Muscle of leg (tissue), 16 donors: ENCODE measurements at places on chromosomes 3 and 15. TPM values are rescaled to one million over a fixed set of nuclear protein-coding genes. Genes with fewer than 3 reads are reported as not detected.

IL17RE gene
- total RNA-seq, result 1.0 TPM

TJP1 gene
- total RNA-seq, result 36.0 TPM

KBTBD13 gene
- total RNA-seq, result 1.6 TPM

PROS1 gene
- 22.5 TPM for total RNA-seq

GPR160 gene
- total RNA-seq, result 1.2 TPM

DNA sequence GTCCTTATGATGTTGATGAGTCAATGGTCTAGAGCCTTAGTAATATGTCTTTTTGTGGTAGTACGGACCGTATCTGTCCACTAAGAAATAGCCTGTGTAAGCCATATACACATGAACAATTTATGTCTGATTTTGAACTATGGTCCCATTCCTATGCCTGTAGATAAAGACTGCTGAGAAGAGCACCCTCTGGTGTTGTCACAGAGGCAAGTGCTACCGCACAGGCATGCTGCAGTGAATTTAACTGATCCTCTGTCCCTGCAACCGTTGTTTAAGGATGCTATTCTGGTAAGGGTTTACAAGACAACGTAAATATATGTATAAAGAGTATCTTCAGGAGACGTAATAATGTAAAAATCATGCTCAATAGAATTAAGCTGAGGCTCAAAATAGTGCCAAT is 170.7 kb downstream of the UBE3A start:
- no peak for DNase-seq
- H3K27ac ChIP-seq, result no peak overlapping the region
- H3K36me3 ChIP-seq, result no peaks in the 10 kb centered on the region

DNA sequence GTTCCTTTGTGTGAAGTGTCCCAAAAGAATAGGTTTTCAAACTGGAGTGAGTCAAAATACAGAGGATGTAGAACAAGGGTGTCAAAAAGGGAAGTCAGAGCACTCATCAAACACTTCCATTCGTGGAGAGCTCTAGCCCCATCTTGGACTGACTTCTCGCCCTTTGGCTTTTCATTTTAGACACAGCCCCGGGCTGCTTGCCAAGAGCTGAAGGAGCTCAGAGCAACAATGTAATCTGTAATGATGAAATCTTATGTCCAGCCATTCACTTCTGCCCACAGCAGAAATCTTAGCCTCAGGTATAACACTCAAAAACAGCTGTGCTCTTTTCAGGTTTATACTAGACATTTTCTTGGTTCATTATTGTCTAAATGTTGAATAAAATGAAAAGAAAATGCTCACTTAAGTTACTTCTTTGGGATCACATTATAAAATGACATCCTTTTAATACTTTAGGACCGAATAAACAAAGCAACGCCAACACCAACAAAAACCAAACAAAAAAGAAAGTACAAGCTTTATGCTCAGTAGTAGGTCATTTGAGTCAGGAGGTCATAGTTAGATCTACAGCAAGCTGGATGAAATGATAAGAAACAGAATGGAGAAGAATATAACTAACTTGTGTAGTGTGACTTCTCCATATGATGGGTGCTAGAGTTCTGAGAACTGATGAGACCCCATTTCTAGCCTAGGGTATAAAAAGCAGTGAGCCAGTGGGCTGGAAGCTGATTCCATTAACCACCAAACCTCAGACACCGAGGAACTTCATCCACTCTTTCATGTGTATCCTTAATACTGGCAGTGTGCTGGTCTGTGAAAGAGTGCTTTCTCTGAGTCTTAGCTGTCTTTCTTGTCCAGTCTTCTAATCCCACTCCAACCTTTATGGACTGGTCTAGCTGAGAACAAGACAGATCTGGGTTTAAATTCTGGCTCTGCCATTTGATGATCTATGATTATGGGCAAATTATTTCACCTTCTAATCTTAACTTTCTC is 131.8 kb upstream of the SLC7A14 start:
- no peaks in the 10 kb centered on the region for H3K27me3 ChIP-seq
- no peak overlapping the region for H3K27ac ChIP-seq
- no peaks in the 10 kb centered on the region for H3K36me3 ChIP-seq
- no peaks in the 10 kb centered on the region for H3K4me1 ChIP-seq
- no peak for DNase-seq

GRCh38 chr3:66495668-66496045 is 5.2 kb downstream of the LRIG1 start:
- H3K27ac ChIP-seq, result peak overlapping the region; percentile 1
- no peaks in the 10 kb centered on the region for H3K27me3 ChIP-seq
- no peaks in the 10 kb centered on the region for H3K36me3 ChIP-seq
- H3K4me3 ChIP-seq, result no peak overlapping the region

DNA sequence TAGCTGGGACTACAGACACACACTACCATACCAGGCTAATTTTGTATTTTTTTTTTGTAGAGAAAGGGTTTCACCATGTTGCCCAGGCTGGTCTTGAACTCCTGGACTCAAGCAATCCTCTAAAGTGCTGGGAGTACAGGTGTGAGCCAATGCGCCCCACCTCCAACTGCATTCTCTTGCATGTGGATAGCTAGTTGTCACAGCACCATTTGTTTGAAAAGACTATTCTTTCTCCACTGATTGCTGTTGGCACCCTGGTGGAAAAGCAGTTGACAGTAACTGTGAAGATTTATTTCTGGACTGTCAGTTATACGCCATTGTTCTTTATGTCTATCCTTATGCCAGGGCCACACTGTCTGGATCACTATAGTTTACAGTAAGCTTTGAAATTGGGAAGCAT is 303.9 kb downstream of the ADAMTS17 start:
- DNase-seq, result no peak
- no peaks in the 10 kb centered on the region for H3K36me3 ChIP-seq
- no peak overlapping the region for H3K4me3 ChIP-seq

DNA sequence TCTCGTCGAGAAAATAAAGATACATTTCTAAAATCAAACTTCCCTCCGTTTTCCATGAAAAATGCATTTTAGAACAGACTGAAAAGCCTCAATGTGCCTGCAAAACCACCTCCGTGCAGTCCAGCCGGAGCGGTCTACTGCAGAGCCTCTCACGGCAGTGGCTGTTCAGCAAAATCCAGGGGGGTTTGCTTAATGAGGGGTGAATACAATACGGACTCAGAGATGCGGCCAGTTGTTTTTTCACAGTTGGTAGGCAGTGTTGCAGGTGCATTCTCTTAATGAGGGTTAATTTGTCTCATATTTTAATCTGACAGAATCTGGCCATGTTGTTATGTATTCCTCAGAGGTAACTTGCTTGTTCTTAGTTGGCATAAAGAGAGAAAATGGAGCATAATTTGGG is 223.0 kb downstream of the EBLN2 start:
- no peak overlapping the region for H3K27ac ChIP-seq
- no peak overlapping the region for H3K4me3 ChIP-seq
- no peak for DNase-seq
- no peaks in the 10 kb centered on the region for H3K36me3 ChIP-seq
- H3K27me3 ChIP-seq, result no peaks in the 10 kb centered on the region

- peaks cover 14% of the 10 kb centered on the region for H3K4me1 ChIP-seq
- no peak overlapping the region for H3K4me3 ChIP-seq
- DNase-seq, result no peak
- H3K27me3 ChIP-seq, result peaks cover 25% of the 10 kb centered on the region
- H3K27ac ChIP-seq, result no peak overlapping the region
Measured at GRCh38 chr15:31390777-31391486, 64.3 kb downstream of the KLF13 start.

GRCh38 chr3:159652452-159652851 is 336.2 kb upstream of the IL12A start:
- no peak overlapping the region for H3K27ac ChIP-seq
- no peaks in the 10 kb centered on the region for H3K4me1 ChIP-seq
- no peaks in the 10 kb centered on the region for H3K27me3 ChIP-seq
- no peak for DNase-seq
- H3K4me3 ChIP-seq, result no peak overlapping the region

DNA sequence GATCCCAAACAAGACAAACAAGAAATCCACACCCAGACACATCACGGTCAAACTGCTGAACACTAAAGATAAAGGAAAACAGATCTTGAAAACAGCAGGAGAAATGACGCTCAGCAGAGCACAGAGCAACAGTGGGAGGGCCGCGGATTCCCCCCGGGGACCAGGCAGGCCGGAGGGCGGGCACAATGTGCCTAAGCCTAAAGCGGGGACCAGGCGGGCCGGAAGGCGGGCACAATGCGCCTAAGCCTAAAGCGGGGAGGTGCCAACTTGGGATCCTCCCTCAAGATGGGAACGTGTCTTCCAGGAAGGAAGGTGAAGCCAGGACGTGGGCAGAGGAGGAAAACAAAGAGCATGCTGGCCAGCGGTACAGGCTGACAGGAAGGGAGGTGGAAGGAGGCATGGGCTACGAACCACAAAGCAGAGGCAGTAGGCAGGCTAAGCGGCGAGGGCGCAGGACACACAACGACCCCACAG is 31.1 kb downstream of the CYFIP1 start:
- peaks cover 31% of the 10 kb centered on the region for H3K4me1 ChIP-seq
- no peaks in the 10 kb centered on the region for H3K27me3 ChIP-seq
- H3K4me3 ChIP-seq, result peak overlapping the region; percentile 26
- peak overlapping the region; percentile 64 for H3K27ac ChIP-seq

DNA sequence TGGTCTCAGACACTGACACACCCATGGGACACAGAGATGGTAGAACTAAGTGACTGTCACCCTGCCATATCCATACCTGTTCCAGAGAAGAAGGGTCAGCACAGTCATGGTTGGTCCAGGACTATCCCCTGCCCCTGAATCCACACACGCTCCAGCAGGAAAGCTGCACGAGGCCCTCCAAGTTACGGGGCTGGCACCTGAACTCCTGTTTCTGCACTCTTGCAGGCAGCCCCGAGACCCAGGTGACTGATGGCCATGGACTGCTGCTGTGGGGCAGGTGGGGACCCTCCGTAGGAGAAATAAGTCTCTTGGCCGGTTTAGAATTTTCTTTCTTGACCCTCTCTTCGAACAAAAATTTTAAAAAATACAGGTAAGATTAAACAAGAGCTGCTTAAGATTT is 30.6 kb downstream of the CHDH start:
- no peaks in the 10 kb centered on the region for H3K27me3 ChIP-seq
- DNase-seq, result no peak
- no peaks in the 10 kb centered on the region for H3K36me3 ChIP-seq
- H3K27ac ChIP-seq, result no peak overlapping the region
- H3K4me3 ChIP-seq, result no peak overlapping the region
- H3K4me1 ChIP-seq, result peaks cover 10% of the 10 kb centered on the region

- H3K4me1 ChIP-seq, result no peaks in the 10 kb centered on the region
- peak; percentile 7 for DNase-seq
- H3K4me3 ChIP-seq, result no peak within 1 kb of the TSS
- no peaks in the 10 kb centered on the region for H3K27me3 ChIP-seq
Measured at GRCh38 chr3:122324871-122325323, at the start of gene CSTA. Gene CSTA (plus strand): TSS chr3:122325248. CDS start chr3:122325293, 45 bp downstream.

- no peak overlapping the region for H3K27ac ChIP-seq
- no peak overlapping the region for H3K4me3 ChIP-seq
- H3K27me3 ChIP-seq, result no peaks in the 10 kb centered on the region
- no peaks in the 10 kb centered on the region for H3K36me3 ChIP-seq
- no peaks in the 10 kb centered on the region for H3K4me1 ChIP-seq
Measured at GRCh38 chr15:26438316-26438715, 334.6 kb downstream of the GABRB3 start.

- no peaks in the 10 kb centered on the region for H3K27me3 ChIP-seq
- DNase-seq, result no peak
- no peak overlapping the region for H3K27ac ChIP-seq
Measured at GRCh38 chr3:111669926-111670630, 74.9 kb upstream of the ZBED2 start.

GRCh38 chr3:183455089-183455488 is 26.7 kb upstream of the MCF2L2 start:
- H3K4me3 ChIP-seq, result no peak overlapping the region
- no peaks in the 10 kb centered on the region for H3K27me3 ChIP-seq
- H3K36me3 ChIP-seq, result peaks cover 12% of the 10 kb centered on the region
- peaks cover 6% of the 10 kb centered on the region for H3K4me1 ChIP-seq
- H3K27ac ChIP-seq, result peak overlapping the region; percentile 67

DNA sequence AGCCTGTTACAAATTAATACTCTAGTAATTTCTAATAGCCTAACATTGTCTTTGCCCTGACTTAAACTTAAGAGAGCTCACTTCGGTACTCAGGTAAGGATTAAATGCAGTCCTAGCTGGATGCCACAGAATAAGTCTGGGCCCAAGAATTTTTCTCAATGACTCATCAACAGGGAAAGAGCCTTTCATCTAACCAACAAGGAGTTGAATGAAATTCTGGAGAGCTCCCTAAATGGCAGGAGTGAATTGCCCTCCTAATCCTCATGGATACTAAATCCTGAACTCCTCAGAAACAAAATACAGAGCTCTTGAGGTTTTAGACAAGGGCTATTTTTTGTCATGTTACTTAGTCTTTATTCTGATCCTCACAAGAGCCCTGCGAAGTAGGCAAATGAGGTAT is 159.5 kb downstream of the PLCH1 start:
- H3K4me1 ChIP-seq, result no peaks in the 10 kb centered on the region
- no peaks in the 10 kb centered on the region for H3K36me3 ChIP-seq
- no peak overlapping the region for H3K4me3 ChIP-seq

DNA sequence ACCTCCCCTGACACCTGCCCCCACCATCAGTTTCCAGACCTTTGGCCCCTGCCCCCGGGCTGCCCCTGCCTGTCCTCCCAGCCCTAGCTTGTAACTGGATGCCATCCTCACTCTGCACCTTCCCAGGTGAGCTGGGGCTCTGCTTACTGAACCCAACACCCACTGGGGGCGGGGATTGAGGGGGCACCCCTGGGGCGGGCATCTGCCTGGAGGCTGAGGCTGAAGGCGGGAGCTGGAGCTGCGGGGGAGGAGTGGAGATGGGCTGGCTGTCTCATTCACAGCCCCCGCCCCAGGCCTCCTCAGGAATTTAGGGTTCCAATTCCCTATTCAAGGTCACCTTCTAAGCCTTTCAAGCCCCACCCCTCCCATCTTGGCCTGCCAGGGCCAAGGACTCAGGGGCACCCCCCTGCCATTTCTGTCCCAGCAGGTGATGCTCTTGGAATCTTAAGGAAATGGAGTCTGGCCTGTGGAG is 17.7 kb downstream of the PIF1 start:
- peaks cover 6% of the 10 kb centered on the region for H3K27me3 ChIP-seq
- no peaks in the 10 kb centered on the region for H3K4me1 ChIP-seq
- H3K27ac ChIP-seq, result no peak overlapping the region
- DNase-seq, result no peak
- H3K36me3 ChIP-seq, result no peaks in the 10 kb centered on the region
